ENCODE measurements at places on chromosomes 7 and 10.

GRCh38 chr7:31950091-31950755 lies 120.0 kb downstream of the PDE1C start:
- DNase-seq = peak; percentile 22

DNA sequence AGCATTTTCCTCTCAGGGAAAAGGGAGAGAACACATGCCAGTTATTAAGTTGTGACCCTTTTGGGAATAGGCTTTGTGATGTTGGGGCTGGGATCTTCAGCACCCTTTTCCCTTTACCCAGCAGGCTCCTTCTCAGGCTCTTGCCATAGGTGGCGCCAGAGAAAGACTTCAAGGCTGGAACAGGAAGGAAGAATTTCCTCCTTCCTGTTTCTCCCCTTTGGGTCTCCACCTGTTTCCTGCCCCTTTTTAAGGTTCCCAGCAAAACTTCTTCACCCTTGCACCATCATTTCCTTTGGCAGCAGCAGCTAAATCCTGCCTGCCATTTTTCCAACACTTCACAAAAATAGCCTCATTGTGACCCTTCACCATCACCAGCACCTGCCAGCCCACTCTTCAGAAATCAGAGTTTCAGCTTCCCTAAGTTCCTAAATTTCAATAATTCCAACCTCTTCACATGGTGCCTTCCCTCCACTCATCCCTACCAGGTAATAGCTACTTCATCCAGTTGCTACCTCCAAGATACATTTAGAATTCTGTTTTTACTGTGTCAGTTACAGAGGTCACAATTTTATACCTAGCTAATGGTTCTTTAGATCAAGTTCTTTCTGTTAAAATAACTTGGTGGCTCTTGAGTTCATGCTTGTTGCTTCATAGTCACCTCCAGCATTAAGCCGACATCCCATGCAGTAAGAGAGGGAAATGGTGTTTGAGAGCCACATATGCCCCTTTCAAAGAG lies 22.4 kb upstream of the FOXK1 start:
- no peak for DNase-seq

- DNase-seq = no peak
Measured at GRCh38 chr7:44279286-44279685, 46.1 kb downstream of the CAMK2B start.

GRCh38 chr10:124604214-124605000 lies 139.8 kb downstream of the FAM53B start:
- no peak for DNase-seq

DNA sequence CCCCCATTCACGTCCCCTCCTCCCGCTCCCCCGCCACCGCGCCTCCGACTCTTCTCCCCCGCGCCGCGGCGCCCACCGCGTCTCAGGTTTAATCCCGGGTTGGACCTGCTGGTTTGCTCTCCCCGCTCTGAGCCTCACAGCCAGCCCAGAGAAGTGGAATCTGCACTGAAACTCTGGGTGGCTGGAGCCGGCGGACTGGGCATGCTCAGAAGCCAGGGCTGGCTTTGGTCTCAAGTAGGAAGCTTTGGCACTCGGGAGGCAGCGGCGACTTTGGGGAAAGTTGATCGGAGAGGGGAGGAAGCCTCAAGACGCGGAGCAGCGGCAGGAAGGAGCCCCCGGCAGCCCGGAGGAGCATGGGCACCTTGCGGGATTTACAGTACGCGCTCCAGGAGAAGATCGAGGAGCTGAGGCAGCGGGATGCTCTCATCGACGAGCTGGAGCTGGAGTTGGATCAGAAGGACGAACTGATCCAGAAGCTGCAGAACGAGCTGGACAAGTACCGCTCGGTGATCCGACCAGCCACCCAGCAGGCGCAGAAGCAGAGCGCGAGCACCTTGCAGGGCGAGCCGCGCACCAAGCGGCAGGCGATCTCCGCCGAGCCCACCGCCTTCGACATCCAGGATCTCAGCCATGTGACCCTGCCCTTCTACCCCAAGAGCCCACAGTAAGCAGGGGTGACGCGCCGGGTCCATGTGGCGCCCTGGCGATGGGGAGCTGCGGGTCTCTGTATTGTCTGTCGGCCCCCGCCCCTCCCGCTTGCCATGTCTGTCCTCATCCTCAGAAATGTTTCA lies at the start of gene PRKG1:
Gene PRKG1, plus strand, starts transcription at position 250 of the 791 bp plus-strand sequence.
- DNase-seq = peak; percentile 80

- DNase-seq = no peak
Measured at GRCh38 chr7:134948246-134948645, 38.1 kb upstream of the AGBL3 start.

DNA sequence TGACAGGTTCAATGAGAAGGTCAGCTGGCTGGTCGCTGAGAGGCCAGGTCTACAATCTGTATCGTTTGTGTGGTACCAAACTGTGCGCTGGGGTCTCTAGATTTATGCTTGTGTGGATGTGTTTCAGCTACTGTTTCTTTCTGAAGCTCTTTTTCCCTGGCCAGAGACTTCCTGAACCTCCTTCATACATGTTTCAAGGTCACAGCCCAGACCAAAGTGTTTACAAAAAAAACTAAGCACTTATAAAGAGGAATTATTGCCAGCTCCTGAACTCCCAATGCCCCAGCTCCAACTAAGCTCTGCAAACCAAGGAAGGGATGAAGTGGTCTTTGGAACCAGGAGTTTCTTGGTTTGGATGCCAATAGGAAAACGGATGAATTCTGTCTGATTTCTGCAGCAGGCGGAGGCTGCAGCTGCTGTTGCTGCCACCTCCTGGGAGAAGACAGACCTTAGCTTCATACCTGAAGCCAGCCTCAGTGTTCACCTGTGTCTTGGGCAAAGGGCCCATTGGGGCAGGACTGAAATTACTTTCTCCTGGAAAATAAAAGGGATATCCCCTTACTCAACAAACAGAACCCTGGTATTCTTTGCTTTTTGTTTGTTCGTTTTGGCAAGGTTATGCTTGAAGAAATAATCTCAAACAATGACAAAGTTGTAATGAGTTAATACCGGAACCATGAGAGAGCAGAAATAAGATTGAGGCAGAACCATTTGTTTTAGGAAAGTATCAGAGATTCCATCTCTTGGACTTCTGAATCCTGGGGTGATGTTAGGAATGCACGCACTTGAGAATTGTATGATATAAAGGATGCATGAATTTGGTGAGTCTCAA lies 24.6 kb upstream of the MKLN1 start:
- DNase-seq = peak; percentile 57

DNA sequence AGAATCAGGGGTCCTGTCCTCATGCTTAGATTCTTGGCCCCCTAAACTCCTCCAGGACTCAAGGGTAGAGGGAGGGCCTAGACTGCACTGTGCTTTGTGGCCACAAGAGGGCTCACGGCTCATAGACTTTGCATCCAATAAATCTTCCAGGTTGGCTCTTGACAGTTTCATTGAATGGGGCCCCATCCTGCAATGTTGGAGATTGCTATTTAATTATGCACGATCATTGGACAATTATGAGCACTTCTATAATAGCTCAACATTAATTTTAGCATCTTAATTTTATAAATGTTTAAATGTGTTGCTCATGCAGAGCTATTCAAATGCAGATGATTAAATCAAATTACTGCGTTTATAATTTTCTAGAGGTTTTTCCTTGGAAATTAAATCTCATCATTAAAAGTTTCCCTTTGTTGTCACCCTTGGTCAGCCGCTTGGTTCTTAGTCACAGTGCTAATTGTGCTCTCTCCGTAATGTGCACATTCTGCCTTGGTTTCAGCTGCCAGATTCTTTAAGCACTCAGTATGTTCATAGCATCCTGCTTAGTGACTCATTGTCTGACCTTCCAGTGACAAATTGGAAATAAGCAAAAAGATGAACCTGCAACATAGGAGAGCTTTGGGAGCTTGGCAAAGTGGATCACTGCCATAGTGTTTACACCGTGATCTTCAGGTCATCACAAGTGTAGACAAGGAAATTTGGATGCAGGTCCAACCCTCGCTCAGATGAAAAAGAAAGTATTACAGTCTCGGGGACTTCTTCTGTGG lies 33.4 kb upstream of the PLPP4 start:
- DNase-seq = peak; percentile 89

DNA sequence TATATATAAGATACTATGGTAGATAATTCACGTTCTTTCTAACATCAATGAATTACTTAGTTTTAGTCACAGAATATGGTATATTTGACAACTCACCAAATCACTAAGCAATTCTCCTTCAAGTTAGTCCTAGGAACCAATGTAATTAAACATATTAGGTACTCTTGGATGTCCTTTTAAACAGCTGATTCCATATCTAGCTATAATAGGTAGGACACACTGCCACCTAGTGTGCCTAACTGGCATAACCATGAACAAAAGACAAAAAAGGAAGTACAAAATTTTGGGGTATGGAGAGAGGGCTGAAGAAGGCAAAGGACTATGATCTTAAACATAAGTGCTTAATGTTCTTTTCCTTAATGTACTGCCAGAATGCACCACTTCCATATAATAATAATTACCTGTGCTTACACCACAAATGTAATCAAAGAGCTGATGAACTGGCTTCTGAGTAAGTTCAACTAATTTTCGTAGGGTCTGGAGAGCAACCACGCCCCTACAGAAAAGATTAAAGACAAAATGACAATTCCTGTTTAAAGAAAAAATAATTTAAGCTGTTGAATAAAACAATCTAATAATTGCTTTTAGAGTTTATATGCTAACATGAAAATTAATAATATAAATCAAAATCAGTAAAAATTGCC lies 28.7 kb downstream of the PNPLA8 start:
- peak; percentile 67 for DNase-seq

DNA sequence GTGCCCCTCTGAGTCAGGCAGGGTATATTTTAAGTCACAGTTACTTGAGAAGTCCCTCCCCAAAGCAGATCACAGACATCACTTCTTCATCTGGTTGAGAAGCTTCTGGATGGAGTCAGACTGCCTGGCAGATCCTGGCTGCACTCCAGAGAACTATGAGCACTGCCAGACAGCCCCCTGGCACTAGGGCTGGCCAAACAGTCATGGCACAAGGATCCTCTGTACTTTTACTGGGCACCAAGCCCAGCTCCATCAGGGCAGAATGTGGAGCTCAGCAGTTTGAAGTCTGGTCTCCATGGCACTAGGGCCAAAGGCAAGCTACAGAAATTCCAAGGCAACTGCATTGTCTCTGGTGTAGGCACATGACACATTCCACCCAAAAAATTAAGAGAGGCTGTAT lies 162.1 kb downstream of the NRG3 start:
- DNase-seq = peak; percentile 39

GRCh38 chr7:37709631-37710509 lies 26.3 kb downstream of the GPR141 start:
- no peak for DNase-seq

DNA sequence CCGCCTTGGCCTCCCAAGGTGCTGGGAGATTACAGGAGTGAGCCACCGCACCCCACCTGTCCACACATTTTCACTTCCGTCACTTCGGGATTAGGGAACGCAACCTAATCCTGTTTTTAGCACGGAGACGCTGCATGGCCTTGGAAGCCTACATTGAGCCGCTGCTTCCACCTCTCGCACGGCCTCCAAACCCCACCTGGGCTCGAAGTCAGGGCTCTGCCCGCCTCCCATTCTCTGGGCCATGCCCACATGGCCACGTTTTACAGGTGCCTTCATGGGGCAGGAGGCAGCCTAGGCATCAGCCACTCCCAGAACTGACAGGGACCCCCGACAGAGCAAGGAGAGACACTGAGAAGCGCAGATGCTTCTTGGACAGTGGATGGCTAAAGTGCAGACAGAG lies 100.6 kb downstream of the OAT start:
- DNase-seq = no peak

DNA sequence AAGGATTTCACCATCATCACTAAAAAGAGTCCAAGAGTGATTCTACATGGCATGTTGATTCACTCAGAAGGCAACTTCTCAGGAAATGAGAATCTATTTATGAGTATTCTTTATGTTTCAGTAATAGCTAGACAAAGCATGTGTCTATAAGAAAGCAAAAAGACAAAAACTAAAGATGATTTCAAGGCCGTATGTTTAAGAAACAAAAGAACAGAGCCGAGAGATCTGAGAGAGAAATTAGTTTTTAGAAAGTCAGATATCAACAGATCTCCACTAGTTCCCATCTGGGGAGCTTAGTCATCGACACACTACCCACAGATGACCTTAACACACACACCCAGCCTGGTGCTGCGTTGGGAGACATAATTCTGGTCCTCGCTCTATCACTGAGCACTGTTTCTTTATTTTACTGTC lies 21.0 kb downstream of the PIP4K2A start:
- DNase-seq = no peak

GRCh38 chr10:99766302-99766681 lies 16.1 kb upstream of the ABCC2 start:
- no peak for DNase-seq

DNA sequence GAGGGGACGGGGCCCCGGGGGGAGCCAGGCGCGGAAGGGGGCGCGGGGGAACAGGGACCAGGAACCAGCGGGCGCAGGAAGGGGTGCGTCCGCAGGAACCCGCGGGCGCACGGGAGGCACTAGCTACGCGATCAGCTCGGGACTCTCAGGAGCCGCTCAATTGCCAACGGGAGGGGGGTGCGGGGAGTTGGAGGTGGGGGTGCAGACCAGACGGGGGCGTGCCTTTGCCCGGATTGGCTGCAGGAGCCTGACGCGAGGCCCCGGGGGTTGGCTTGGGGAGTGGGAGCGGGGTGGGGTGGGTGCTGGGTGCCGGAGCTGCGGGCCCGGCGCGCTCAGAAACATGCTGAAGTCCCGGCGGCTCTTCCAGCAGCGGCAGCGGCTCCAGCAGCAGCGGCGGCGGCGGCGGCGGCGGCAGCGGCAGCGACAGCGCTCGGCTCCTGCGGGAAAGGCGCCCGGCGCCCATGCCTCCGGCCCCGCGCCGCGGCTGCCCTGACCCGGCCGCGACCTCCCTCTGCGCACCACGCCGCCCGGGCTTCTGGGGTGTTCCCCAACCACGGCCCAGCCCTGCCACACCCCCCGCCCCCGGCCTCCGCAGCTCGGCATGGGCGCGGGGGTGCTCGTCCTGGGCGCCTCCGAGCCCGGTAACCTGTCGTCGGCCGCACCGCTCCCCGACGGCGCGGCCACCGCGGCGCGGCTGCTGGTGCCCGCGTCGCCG lies at the start of gene ADRB1:
Gene ADRB1, plus strand, starts transcription at position 335 of the 715 bp plus-strand sequence. Its CDS starts 267 bp downstream, at position 602.
- peak; percentile 21 for DNase-seq

- no peak for DNase-seq
Measured at GRCh38 chr7:122261442-122261841, 43.1 kb downstream of the FEZF1 start.

- DNase-seq = no peak
Measured at GRCh38 chr10:46055771-46056170, 9.7 kb upstream of the MSMB start.

GRCh38 chr10:672992-673391 lies 16.5 kb downstream of the DIP2C start:
- no peak for DNase-seq

DNA sequence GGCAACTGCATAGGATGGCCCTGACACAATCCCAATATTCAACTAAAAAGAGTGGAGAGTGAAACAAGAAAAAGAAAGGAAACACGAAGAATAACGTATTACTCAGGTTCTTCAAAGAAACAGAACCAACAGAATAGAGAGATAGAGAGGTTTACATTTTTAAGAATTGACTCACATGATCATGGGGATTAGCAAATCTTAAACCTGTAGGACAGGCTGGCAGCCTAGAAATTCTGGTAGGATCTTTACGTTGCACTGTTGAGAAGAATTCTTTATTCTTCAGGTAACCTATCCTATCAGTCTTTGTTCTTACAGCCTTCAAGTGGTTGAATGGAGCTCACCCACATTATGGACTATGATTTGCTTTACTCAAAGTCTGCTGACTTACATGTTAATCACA lies 103.9 kb downstream of the AASS start:
- no peak for DNase-seq

All from kidney tubule cell (primary cell).